ENCODE measurements at places on chromosomes 11 and 22. TPM values are rescaled to one million over a fixed set of nuclear protein-coding genes. Genes with fewer than 3 reads are reported as not detected.

Gene KCTD14
- total RNA-seq, result 0.20 TPM

Gene MRGPRX4
- not detected for total RNA-seq

Gene PDE3B
- total RNA-seq, result 11.3 TPM

Gene APOA5
- total RNA-seq, result not detected

Gene IL18
- total RNA-seq, result 1.00 TPM

Gene MOGAT2
- total RNA-seq, result 0.22 TPM

Gene RIBC2
- 0.32 TPM for total RNA-seq

Gene JHY
- 2.2 TPM for total RNA-seq

Gene SLC22A9
- total RNA-seq, result not detected

Gene FGF4
- total RNA-seq, result not detected

Gene MMP12
- total RNA-seq, result not detected

Gene GLYAT
- not detected for total RNA-seq

Gene PEX26
- 31.5 TPM for total RNA-seq

Gene DGCR6
- 0.35 TPM for total RNA-seq

Gene CPT1A
- total RNA-seq, result 17.2 TPM
